ENCODE measurements at places on chromosomes 7 and 10. TPM values are rescaled to one million over a fixed set of nuclear protein-coding genes. Genes with fewer than 3 reads are reported as not detected.

The IGFBP3 gene
- total RNA-seq: 0.22 TPM

GRCh38 chr7:151696721-151697514 lies 177.2 kb upstream of the RHEB start:
- no peak for DNase-seq

DNA sequence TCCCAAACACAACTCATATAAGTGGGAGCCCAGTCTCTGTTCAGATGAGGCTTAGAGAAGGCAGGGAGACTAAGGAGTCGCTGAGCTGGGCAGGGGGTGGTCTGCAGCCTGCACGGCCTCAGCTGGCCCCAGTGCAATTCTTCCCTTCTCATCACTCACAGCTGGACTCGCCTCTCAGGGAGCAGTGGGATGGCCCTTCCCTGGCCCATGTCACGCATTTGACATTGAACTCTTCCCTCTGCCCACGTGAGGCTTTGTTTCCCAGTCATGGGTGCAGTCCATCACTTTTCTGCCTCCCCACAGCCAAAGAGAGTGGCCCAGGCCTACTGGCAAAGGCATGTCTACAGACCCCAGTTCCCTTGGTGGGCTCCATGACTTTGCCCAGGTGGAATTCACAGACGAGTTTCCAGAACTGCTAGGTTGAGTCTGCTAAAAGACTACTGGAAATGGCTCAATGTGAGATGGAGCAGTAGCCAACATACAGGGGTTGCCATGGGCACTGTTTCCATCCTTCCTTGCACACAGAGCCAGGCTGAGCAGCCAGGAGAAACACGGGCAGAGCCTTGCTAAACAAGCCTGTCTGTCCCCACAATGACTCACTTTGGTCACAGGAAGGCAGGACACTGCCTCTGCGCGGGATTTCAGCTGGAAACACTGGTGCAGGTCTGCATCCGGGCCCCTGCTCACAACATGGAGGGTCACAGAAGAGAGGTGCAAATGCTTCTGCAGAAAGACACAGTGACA lies 90.1 kb downstream of the OAT start:
- no peak for DNase-seq

- no peak for DNase-seq
Observed at GRCh38 chr7:28258240-28258639, 77.6 kb upstream of the JAZF1 start.
